GOT3 (cell line): ENCODE measurements at places on chromosomes 13 and 19.

DNA sequence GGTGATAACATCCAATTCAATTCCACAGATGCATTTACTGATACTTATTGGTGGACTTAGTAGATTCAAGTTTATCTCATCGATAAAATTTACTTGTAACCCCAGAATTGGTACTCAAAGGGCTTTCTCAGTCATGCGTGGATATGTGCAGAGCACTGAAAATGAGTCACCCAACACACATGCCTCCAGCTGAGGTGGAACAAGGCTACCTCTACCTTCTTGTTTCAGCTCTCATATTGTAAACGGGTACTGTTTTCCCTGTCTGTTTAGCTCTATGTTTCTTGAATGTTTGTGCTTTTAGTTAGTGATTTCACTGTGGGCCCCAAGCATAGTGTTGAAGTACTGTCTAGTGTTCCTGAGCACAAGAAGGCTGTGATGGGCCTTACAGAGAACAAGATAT, 1.5 kb downstream of the LRRC63 start:
- no peak for DNase-seq

GRCh38 chr19:4690361-4690760, 20.2 kb upstream of the MYDGF start:
- DNase-seq, result no peak

DNA sequence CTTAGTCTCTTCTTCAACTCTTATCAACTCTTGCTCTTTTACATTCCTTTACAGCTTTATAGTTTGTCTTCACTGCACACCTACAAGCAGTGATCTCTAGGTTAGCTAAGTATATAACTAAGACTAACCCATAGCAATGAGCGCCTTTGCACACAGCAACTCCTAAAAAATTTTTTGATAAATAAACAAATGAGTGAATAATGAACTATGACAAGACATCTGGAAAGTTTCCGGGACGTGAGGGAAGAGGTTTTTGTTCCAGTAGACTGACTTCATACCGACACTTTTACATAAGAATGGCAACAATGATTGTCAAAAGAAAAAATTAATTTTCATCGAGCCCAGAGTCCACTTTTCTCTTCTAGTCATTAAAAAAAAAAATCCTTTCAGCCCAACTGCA, 98.3 kb downstream of the ELF1 start:
- DNase-seq, result no peak

GRCh38 chr13:52001120-52001731, 10.0 kb downstream of the ATP7B start:
- DNase-seq, result no peak

DNA sequence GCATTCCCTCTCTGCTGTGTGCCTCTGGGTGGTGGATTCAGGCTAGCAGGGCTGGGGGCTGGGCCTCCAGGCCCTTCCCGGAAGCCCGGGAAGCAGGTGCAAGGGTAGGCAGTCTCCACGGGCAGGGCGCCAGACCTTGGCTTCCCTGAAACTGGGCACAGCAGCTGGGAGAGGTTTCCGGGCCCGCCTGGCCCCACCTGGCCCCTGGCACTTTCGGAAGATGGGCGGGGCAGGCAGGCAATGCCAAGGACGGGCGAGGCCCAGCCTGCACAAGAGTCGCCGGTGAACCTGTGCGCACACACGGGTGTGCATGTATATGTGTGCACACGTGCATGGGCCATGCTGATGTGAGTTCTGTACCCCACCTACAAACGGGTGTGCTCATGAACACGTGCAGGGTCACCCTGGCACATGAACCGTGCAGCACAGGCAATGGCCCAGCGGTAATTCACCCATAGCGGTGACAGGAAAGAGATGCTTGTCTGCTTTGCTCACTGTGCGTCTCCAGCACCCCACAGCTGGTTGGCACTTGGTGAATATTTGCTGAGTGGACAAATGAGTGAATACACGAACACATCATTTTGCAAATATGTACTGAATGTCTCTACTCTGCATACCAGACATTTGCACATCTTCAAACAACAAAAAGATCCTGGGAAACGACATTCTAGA, 15.3 kb downstream of the GADD45B start:
- DNase-seq, result no peak
